ENCODE measurements at places on chromosomes 11 and 22.

GRCh38 chr22:46586531-46587011 is 33.6 kb upstream of the GRAMD4 start:
- no peak overlapping the region for H3K27ac ChIP-seq
- DNase-seq: no peak
- no peaks in the 10 kb centered on the region for H3K27me3 ChIP-seq
- no peak overlapping the region for H3K4me3 ChIP-seq

- no peak for DNase-seq
- H3K27me3 ChIP-seq: no peaks in the 10 kb centered on the region
- no peak overlapping the region for H3K27ac ChIP-seq
- no peaks in the 10 kb centered on the region for H3K36me3 ChIP-seq
Measured at GRCh38 chr22:46754110-46754799, 8.2 kb upstream of the TBC1D22A start.

DNA sequence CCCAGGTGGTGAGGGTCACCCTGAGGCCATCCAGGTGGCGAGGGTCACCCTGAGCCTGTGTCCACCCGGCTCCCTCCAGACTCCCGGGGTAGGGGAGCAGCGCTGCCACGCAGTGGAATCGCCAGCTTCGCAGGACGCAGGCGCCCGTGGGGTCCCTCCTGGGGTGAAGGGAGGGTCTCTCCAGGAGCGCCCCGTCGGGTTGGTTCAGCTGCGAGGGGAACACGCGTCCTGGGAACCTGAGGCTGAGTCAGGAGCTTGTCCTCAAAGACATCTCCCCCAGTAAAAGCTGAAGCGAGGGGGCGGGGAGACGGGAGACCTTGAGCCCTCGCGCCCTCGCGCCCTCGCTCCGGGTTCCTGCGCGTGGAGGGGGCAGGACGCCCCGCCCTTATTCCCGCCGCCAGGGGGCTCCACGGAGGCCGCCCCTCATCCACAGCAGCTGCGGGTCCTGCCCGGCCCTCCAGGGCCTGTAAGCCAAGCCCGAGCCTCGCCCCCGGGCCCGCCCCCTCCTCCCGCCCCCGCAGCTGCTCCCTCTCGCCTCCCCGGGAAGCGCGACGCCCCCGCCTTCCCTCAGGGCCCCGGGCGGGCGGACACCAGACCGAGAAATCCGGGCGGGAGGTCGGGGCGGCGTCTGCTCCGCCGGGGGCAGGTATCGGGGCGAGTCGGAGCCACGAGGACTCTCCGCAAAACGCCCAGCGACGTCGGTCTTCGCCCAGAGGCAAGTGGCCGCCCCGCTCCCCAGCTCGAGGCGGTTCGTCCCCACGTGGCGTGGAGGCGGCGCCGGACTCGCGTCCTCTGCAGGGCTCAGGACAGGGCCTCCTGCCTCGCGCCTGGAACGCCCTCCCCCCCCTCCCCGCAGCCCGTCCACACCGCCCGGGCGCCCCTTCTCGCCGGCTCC is 22.8 kb downstream of the PIM3 start:
- peaks cover 28% of the 10 kb centered on the region for H3K27me3 ChIP-seq
- H3K4me3 ChIP-seq: no peak overlapping the region
- DNase-seq: no peak

- H3K4me3 ChIP-seq: no peak overlapping the region
- no peaks in the 10 kb centered on the region for H3K4me1 ChIP-seq
- H3K27me3 ChIP-seq: no peaks in the 10 kb centered on the region
- no peak for DNase-seq
- no peak overlapping the region for H3K27ac ChIP-seq
- H3K36me3 ChIP-seq: no peaks in the 10 kb centered on the region
Measured at GRCh38 chr11:94759522-94759921, 8.6 kb upstream of the AMOTL1 start.

- peaks cover 9% of the 10 kb centered on the region for H3K36me3 ChIP-seq
- DNase-seq: no peak
- H3K27ac ChIP-seq: peak overlapping the region; percentile 91
- H3K27me3 ChIP-seq: peaks cover 5% of the 10 kb centered on the region
Measured at GRCh38 chr11:82730286-82730685, 3.4 kb downstream of the FAM181B start.

DNA sequence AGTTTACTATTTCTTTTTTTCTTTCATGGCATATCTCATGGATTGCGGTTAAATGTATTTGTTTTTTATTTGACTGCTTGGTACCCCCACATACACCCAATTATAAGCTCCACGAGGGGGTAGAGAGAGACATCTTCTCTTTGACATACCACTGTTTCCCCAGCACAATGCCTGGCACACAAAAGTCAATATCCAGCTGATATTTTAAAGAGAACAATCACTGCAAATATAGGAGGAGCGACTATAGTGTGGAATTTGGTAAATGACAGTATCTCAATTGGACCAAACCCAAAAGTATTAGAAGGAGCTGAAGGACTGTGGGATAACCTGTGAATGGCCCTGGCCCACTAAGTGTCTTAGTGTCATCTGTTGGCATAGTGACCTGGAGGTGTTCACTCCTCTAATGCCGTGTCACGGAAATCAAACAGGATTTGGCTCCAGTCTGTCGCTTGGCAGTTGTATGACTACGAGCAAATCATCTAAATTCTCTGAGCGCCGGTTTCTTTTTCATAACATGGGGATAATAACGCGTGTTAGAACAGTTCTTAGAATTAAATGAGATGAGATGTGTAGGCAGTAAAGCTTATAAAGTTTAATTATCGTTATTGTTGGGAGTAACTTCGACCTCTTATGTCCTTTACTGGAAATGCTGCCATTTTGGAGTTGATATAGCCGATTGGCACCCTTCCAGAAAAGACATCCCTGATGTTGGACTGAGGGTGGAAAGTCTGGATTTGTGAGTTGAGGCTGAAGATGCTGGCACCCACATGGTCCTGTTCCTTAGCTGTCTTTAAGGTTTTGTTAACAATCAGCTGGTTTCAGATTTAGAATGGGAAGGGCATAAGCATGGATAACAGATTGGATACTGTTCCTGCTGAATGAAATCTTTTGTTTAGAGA is 144.5 kb downstream of the DBX1 start:
- H3K4me3 ChIP-seq: no peak overlapping the region
- peaks cover 3% of the 10 kb centered on the region for H3K4me1 ChIP-seq
- H3K36me3 ChIP-seq: no peaks in the 10 kb centered on the region
- no peak overlapping the region for H3K27ac ChIP-seq

GRCh38 chr11:17015627-17016126 is 1.5 kb upstream of the PLEKHA7 start:
- H3K36me3 ChIP-seq: no peaks in the 10 kb centered on the region
- DNase-seq: peak; percentile 16

DNA sequence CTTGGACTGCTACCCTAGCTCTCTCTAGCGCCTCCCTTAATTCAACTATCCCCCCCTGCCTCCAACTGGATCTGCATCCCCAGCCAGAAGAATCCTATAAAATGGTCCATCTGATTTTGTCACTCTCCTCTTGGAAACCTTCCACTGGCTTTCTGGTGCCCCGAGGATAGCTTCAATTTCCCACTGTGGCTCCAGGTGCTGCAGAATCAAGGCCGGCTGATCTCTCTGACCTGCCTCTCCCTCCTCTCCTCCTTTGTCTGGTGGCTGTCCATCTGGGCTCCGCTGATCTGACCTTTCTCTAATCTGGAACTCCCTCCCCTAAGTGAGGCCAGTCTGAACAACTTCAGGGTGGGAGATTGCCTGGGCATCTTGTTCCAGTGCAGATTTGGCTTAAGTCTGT is 6.1 kb upstream of the GRK3 start:
- no peak overlapping the region for H3K4me3 ChIP-seq
- DNase-seq: no peak
- peaks cover 3% of the 10 kb centered on the region for H3K4me1 ChIP-seq
- H3K36me3 ChIP-seq: no peaks in the 10 kb centered on the region

- no peaks in the 10 kb centered on the region for H3K36me3 ChIP-seq
- no peak overlapping the region for H3K4me3 ChIP-seq
- H3K27ac ChIP-seq: no peak overlapping the region
- no peak for DNase-seq
Measured at GRCh38 chr11:112566124-112566523, 305.5 kb upstream of the PLET1 start.

DNA sequence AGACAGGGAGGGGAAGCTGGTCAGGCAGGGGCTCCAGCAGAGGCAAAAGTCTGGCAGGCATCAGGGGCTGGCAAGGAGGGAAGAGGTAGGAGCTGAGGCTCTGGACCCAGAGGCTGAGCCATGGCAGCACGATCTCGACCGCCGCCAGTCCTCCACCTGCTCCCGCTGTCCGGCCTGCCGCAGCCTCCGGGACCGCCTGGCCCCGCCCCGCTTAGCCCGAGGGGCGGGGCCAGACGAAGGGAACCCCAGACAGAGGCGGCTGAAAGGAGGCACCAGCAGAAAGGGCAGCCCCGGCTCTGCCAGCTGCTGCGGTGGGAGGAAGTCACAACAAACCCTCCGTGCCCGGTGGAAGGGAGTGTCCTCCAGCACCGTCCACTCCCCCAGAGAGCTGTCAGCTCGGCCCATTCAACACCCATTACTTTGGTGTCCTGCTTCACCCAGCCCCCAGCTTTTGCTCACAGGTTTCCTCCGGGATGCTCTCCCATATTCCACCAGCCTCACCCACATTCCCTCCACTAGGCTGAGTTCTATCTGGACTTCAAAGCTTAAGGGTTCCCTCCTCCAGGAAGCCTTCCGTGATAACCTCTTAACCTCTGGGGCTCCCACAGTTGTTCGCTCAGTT is at the start of gene MFNG:
Gene MFNG, minus strand, starts transcription at position 161 of the 622 bp plus-strand sequence. CDS start 207 bp downstream, outside the sequence.
- peak within 1 kb of the TSS; percentile 40 for H3K27ac ChIP-seq
- H3K27me3 ChIP-seq: no peaks in the 10 kb centered on the region
- H3K4me1 ChIP-seq: peaks cover 64% of the 10 kb centered on the region
- no peak for DNase-seq
- H3K4me3 ChIP-seq: peak within 1 kb of the TSS; percentile 16
- peaks cover 18% of the 10 kb centered on the region for H3K36me3 ChIP-seq

All from spinal cord (tissue), 10 donors.